Suppressor macrophage (primary cell): ENCODE measurements at places on chromosomes 5 and 9.

GRCh38 chr9:120737416-120738165, 23.3 kb upstream of the MEGF9 start:
- DNase-seq: peak; percentile 53

- no peak for DNase-seq
Observed at GRCh38 chr5:50700706-50701105, 34.3 kb downstream of the PARP8 start.

GRCh38 chr5:147517383-147517782, 7.5 kb upstream of the DPYSL3 start:
- no peak for DNase-seq

DNA sequence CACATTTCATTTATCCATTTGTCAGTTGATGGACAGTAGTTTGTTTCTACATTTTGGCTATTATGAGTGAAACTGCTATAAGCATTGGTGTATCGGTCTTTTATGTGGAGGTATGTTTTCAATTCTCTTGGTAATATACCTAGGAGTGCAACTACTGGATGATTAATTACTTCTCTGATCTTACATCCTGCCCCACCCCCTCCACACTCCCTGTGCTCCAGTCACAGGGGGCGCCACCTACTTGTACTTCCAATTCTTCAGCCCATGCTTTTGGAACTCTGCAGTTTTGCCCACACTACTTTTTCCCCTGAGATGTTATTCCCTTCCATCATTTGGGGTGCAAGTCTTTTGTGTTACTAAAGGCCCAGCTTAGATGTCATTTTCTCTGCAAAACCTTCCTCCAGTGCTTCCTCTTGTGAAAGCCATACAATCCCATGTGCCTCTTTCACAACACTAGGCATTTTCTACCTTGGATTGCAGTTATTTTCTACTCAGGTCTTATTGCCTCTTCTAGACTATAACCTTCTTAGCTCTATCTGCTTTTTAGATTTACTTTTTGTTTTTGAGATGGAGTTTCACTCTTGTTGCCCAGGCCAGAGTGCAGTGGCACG, 42.1 kb downstream of the SEC61B start:
- peak; percentile 53 for DNase-seq

GRCh38 chr5:169300468-169301385, at the start of gene SLIT3:
SLIT3 (minus strand) TSS chr5:169301139; CDS start chr5:169300709, 430 bp downstream.
- peak; percentile 6 for DNase-seq

GRCh38 chr5:10678244-10678643, 82.8 kb downstream of the DAP start:
- no peak for DNase-seq

DNA sequence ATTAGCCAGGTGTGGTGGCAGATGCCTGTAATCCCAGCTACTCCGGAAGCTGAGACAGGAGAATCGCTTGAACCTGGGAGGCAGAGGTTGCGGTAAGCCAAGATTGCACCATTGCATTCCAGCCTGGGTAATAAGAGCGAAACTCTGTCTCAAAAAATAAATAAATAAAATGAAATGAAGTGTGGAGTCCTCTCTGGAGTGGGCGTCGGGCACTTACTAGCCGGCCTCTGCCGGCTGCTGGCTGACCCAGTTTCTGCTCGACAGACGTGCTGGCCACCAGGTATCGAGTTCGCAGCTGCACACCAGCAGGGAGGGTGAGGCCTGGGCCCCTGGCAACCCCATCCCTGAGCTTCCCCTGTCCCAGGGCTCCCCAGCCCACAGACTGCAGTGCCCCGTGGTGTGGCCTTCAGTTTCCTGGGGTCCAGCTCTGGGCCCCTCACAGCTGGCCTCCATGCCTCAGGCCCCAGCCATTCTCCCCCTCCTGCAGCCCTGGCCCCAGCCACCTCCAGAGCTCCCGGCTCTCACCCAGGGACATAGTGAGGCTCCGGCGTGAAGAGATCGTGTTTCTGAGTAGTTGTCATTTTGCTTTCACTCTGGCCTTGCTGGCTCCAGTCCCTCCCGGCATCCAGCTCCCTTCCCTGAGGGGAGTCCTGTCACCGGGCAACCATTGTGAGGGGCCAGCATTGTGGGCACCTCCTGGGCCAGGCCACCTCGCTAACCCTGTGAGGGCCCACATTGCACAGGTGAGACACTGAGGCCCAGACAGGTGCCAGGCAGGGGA, 3.8 kb upstream of the STPG3 start:
- no peak for DNase-seq
